T-helper 9 cell (primary cell): ENCODE measurements at places on chromosomes 7 and 10.

- no peak for DNase-seq
These were observed 106.8 kb upstream of the PDCD4 start for GRCh38 chr10:110764793-110765512.

- no peak for DNase-seq
These were observed 46.2 kb downstream of the GRK5 start for GRCh38 chr10:119253433-119254174.

GRCh38 chr7:81873559-81873958 lies 103.7 kb upstream of the HGF start:
- no peak for DNase-seq

GRCh38 chr7:134359787-134360432 lies 43.2 kb upstream of the SLC35B4 start:
- DNase-seq: no peak
